ENCODE measurements at places on chromosomes 1 and 21. TPM values are rescaled to one million over a fixed set of nuclear protein-coding genes. Genes with fewer than 3 reads are reported as not detected.
A peak's percentile ranks its signal among the peaks of the same experiment; 100 is the strongest.

The MSH4 gene
- 0.58 TPM for polyA plus RNA-seq

The OR6K3 gene
- polyA plus RNA-seq = 0.09 TPM

The COA7 gene
- polyA plus RNA-seq = 13.0 TPM

The FAM151A gene
- polyA plus RNA-seq = 0.97 TPM

The CDC7 gene
- 16.3 TPM for polyA plus RNA-seq

The GBP1 gene
- polyA plus RNA-seq = 44.5 TPM

- no peak for DNase-seq
Observed at GRCh38 chr1:179034720-179035119, 9.0 kb downstream of the FAM20B start.

GRCh38 chr1:52567943-52568342 is 15.1 kb upstream of the TUT4 start:
- DNase-seq = peak; percentile 10

- no peak for DNase-seq
Observed at GRCh38 chr1:178417858-178418257, 78.9 kb downstream of the CLEC20A start.

GRCh38 chr1:29195881-29196291 is 14.2 kb upstream of the SRSF4 start:
- no peak for DNase-seq

- no peak for DNase-seq
Observed at GRCh38 chr1:169795687-169796086, 980 bp upstream of the METTL18 start.

DNA sequence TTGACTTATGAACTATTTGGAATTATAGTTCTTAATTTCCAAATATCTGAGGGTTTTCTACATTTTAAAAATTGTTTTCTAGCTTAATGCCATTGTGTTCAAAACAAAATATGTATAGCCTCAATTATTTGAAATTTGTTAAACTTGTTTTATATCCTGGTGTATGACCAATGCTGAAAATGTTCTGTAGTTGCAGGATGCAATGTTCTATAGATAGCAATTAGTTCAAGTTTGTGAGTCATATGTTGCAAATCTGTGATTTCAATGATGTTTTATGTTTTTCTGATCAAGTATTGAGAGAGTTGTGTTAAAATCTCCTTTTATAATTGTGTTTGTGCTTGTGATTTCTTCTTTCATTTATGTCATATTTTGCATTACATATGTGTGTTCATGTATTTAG is 517.5 kb downstream of the ADGRL2 start:
- DNase-seq = no peak

DNA sequence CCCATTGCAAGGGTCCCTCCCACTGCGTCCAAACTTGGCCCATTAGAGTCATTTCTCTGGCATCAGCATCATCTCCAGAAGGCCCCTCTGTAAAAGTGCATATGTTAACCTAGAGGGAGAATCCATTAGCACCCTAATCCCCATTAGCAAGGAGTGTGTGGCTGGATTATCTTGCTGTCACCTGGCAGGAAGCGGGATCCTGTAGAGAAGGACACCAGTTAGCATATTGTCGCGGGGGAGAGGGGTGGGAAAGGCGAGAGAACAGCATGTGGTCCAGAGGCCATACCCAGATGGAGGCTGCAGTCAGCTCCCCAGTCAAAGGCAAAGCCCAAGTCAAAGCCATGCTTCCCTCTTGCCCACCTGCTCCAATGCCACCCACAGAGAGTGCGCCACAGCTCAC is 64.0 kb downstream of the OLIG1 start:
- no peak for DNase-seq

GRCh38 chr1:240414237-240414636 is 197.7 kb downstream of the GREM2 start:
- DNase-seq = no peak

GRCh38 chr21:18522181-18522972 is 118.8 kb upstream of the TMPRSS15 start:
- DNase-seq = no peak

- no peak for DNase-seq
Observed at GRCh38 chr1:169060919-169061639, 45.4 kb upstream of the ATP1B1 start.

DNA sequence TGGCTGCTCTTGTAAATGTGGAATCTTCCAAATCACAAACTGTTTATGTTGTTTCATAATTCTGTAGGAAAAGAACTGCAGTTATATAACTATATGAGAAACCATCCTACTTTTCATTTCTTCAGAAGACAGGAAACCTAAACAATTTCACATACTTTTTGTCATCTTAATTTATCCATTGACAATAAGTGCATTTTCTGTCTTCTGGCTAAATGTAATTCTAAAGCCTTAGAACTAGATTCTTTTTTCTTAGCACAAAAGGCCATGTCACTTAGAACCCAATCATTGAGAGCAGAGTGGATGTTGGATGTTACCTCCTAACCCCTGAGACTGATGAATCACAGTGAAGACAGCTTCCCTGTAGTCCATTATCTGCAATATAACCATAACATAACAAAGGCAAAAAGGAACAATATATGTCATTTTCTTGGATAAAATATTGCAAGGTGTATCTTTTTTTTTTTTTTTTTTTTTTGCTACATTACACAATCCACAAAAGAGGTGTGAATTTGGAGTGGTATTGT is 410.2 kb upstream of the PRMT6 start:
- DNase-seq = no peak
